Common myeloid progenitor, CD34-positive (primary cell): ENCODE measurements at places on chromosomes 16 and 17.

GRCh38 chr16:87126403-87127025, 190.7 kb downstream of the C16orf95 start:
- no peaks in the 10 kb centered on the region for H3K27me3 ChIP-seq
- H3K4me3 ChIP-seq: no peak overlapping the region
- H3K27ac ChIP-seq: no peak overlapping the region
- DNase-seq: no peak
- no peaks in the 10 kb centered on the region for H3K36me3 ChIP-seq

GRCh38 chr16:10405386-10405939, 19.6 kb downstream of the ATF7IP2 start:
- H3K4me1 ChIP-seq: no peaks in the 10 kb centered on the region
- DNase-seq: no peak
- no peaks in the 10 kb centered on the region for H3K27me3 ChIP-seq
- no peak overlapping the region for H3K4me3 ChIP-seq
- peaks cover 15% of the 10 kb centered on the region for H3K36me3 ChIP-seq

DNA sequence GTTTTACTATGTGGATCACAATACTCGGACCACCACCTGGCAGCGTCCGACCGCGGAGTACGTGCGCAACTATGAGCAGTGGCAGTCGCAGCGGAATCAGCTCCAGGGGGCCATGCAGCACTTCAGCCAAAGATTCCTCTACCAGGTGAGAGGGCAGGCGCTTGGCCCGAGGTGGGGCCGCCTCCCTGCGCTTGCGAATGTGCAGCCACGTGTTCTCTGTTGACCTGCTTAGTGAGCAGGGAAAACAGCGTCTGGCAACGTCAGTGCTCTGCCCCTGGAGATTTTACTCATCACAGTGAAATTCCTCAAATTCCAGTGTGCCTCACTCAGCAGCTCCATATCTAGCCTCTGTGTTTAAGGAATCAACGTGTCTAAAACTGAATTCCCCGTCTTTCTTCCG, 33.4 kb upstream of the CLEC18A start:
- no peak for DNase-seq
- H3K27me3 ChIP-seq: no peaks in the 10 kb centered on the region
- H3K4me3 ChIP-seq: no peak overlapping the region

DNA sequence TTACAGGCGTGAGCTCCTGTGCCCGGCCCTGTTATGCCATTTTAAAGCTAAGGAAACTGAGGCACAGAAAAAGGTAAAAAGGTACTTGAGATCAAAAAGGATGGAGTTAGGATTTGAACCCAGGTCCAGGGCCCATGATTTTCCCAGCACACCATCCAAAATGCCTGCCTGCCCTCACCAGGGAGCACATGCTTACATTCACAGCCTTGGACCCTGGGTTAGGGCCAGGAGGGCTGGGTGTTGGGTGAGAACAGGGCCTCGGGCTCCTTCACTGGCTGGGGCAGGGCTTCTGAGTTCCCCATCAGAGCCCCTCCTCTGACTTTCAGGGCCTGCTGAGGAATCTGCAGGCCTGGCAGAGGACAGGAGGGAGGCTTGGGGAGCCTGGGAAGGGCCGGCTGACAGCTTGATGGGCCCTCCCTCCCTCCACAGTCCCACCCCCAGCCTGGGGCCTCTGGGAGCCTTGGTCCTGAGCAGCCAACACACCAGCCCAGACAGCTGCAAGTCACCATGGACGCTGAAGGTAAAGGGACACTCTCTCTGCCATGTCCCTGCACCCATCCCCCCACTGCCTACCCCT, at the start of gene QPRT:
Gene QPRT, plus strand, starts transcription at position 490 of the 577 bp plus-strand sequence. Its CDS starts 18 bp downstream, at position 508.
- H3K4me3 ChIP-seq: peak within 1 kb of the TSS; percentile 40
- H3K27ac ChIP-seq: no peak within 1 kb of the TSS
- H3K4me1 ChIP-seq: peaks cover 54% of the 10 kb centered on the region
- no peaks in the 10 kb centered on the region for H3K36me3 ChIP-seq

- DNase-seq: no peak
- no peak overlapping the region for H3K4me3 ChIP-seq
- no peaks in the 10 kb centered on the region for H3K27me3 ChIP-seq
- no peaks in the 10 kb centered on the region for H3K4me1 ChIP-seq
- no peaks in the 10 kb centered on the region for H3K36me3 ChIP-seq
Observed at GRCh38 chr17:55889271-55889670, 138.4 kb downstream of the PCTP start.

- no peaks in the 10 kb centered on the region for H3K36me3 ChIP-seq
- H3K4me3 ChIP-seq: no peak overlapping the region
- no peaks in the 10 kb centered on the region for H3K27me3 ChIP-seq
- H3K27ac ChIP-seq: no peak overlapping the region
Observed at GRCh38 chr17:51912939-51913338, 245.6 kb downstream of the CA10 start.

DNA sequence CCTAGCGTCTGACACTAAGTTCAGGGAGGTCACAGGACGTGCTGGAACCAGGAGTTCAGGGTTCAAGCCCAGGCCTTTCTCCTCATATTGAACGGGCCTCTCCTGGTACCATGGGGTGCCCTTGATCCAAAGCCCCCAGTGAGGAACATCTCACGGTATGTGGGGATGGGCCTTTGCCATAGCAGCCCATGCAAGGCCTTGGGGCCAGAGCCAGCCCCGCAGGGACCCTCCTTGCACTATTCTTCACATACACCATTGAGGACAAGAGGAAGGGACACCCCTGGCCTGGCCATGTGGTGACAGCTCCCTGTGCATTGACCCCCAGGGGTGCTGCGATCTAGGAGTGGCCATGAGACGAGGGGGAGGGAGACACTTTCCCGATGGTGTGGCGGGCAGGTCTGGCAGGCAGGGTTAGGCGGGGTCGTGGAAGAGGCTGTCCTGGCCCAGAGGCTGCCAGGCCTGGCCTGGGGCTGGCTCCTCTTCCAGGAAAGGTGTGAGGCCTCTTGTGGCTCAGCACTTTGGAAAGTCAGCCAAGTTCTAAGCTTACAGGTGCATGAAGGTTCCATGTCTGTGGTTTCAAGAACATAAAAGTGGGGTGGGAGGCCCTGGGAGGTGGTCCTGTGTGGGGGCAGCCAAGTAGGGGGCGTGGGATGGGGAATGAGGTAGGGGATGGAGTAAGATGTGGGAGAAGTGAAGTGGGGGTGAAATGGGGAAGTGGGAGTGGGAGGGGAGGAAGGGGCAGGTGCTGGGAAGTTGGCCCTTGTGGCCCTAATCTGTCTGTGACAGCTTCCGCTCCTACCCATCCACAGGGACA, 88.7 kb upstream of the CBX4 start:
- H3K27ac ChIP-seq: no peak overlapping the region
- peaks cover 8% of the 10 kb centered on the region for H3K27me3 ChIP-seq
- H3K4me1 ChIP-seq: peaks cover 24% of the 10 kb centered on the region
- DNase-seq: no peak
- H3K36me3 ChIP-seq: no peaks in the 10 kb centered on the region
- no peak overlapping the region for H3K4me3 ChIP-seq

DNA sequence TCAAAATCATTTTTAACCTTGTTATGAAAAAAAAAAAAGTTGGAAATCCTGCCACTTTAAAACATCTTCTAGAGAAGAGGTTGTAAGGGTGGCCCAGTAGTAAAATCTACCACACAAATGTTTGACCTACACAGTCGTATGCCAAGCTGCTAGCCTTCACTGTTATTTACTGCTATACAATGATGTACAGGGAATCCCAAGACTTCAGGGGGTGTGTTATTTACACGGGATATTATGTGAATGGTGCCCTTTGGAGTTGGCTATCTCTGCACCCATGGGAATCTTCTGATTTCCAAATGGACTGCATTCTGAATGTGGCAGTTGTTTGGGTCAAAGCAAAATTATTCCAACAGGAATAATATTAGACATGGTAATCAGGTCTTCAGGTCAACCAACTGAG, 45.9 kb downstream of the STH start:
- no peaks in the 10 kb centered on the region for H3K27me3 ChIP-seq
- H3K27ac ChIP-seq: no peak overlapping the region
- no peak overlapping the region for H3K4me3 ChIP-seq

DNA sequence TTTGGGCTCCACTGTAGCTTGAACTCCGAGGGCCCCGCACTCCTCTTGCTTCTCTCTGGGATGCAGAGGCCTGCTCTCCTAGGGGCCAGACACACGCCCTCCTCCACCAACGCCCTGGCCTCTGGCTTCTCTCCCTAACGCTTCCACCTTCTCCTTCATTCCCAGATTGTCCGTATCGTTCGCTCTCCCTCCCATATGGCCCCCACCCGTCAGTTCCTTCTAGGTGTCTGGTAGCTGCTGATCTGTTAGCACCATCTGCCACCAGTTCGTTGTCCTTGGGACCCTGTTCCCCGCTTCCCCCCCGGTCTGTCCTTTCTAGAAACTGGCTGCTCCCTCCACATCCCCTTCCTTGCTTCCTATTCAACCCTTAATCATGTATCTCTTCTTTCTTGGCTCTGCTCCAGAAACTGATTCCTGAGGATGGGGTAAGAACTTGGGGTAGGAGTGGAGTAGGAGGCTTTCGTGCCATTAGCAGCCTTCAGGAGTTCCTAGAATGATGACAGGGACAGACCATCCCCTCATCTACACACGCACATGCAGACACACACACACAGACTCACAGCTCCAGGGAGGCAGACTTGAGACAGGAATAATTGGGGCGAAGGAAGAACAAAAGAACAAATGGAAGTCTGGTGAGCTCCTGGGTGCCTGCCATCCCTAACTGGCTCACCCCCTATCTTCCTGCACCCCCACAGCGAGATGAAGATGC, 4.3 kb downstream of the ATP1B2 start:
- H3K27ac ChIP-seq: no peak overlapping the region
- H3K4me1 ChIP-seq: no peaks in the 10 kb centered on the region
- H3K27me3 ChIP-seq: peaks cover 38% of the 10 kb centered on the region
- no peaks in the 10 kb centered on the region for H3K36me3 ChIP-seq

DNA sequence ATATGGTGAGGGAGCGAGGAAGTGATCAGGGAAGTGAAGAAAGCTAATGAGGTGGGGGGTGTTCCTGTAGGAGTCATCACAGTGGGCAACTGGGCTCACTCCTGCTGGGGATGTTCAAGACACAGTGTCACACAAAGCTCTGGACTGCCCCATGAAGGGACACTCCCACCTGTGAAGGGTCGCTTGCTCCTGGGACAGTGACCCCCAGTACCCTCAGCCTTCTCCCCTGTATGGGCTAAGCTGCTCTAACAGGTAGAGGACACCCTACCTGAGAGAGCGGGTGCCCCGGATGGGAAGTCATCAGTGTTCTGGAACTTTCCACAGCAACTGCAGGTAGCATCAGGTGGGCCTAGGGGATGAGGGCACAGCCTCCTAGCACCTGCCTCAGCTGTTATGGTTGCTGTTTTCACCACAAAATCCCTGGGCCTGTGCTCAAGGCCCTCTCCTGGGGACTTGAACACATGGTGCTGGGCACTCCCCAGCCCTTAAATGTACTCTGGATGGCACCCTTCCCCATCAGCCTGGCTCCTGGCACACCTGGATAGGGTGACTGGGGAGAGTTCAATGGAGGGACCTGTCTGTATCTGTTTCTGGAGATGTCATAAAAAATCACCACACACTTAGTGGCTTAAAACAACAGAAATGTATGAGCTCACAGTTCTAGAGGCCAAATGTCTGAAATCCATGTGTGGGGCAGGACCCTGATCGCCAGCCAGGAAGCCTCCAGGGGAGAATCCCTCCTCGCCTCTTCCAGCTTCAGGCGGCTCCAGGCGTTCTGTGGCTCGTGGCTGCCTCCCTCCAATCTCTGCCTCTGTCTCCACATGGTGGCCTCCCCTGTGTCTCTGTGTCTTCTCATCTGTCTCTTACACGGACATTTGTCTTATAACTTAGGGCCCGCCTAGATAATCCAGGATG, 104.0 kb upstream of the CDH5 start:
- no peak overlapping the region for H3K27ac ChIP-seq
- no peak for DNase-seq

DNA sequence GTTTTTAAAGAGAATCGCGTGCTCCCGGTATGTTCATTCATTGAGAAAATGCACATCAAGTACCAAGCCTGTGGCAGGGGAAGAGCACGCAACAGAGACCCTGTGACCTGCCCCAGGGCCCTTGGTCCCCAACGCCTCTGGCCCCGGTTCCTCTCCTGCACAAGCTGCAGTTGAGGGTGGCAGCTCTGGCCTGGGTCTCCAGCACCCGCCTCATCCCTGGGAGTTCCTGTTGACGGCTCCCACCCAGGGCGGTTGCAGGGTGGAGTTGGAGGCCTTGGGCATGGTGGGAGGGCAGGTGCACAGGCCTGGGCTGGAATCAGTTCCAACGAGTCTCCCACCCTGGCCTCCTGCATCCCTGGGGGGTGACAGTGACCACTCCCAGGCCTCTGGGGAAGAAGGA, 5.0 kb downstream of the NECAB2 start:
- H3K36me3 ChIP-seq: no peaks in the 10 kb centered on the region
- peaks cover 22% of the 10 kb centered on the region for H3K27me3 ChIP-seq
- DNase-seq: no peak
- H3K27ac ChIP-seq: no peak overlapping the region

GRCh38 chr17:19013806-19014627, 9.5 kb upstream of the FAM83G start:
- H3K27me3 ChIP-seq: no peaks in the 10 kb centered on the region
- H3K27ac ChIP-seq: no peak overlapping the region
- no peak for DNase-seq

DNA sequence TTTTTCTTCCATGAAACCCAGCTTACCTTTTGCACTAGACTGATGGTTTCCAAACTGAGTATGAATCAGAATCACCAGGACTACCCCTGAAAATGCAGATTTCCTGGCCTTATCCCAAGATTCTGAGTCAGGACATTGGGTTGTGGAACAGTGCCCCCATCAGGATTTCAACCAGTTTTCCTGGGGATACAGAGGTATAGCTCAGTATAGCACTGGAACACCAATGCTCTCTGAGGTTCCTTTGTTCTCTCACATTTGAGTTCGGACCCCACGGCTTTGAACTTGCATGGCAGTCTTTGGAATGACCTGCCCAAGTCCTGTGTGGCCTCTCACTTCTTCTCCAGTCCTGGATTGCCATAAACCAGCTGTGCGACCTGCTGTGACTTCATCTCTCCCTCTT, 12.8 kb upstream of the CCL8 start:
- H3K27ac ChIP-seq: no peak overlapping the region
- H3K36me3 ChIP-seq: no peaks in the 10 kb centered on the region
- no peak overlapping the region for H3K4me3 ChIP-seq
- H3K27me3 ChIP-seq: no peaks in the 10 kb centered on the region

GRCh38 chr17:6322316-6322715, 112.6 kb downstream of the AIPL1 start:
- H3K4me3 ChIP-seq: no peak overlapping the region
- H3K36me3 ChIP-seq: no peaks in the 10 kb centered on the region
- no peak for DNase-seq

DNA sequence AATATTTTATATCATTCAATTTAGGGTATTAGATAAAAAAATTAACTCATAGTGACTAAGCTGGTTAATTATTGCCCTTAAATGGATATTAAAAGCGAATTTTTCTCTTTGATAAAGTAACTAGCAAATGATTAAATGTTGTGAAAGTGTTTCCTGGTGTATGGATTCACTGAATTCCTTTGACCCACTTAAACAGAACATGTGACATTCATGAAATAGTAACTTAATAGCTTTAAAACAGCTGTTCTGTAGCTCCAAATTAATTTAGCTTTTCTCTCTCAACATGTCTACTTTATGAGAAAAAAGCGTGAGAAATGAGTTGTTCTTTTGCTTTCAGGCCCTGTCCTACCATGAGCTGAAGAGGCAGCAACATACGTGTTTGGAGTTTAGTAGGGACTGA, 36.4 kb upstream of the APPBP2 start:
- H3K4me3 ChIP-seq: no peak overlapping the region
- no peaks in the 10 kb centered on the region for H3K36me3 ChIP-seq
- no peaks in the 10 kb centered on the region for H3K4me1 ChIP-seq
- H3K27me3 ChIP-seq: no peaks in the 10 kb centered on the region

GRCh38 chr17:69716556-69716955, 302.1 kb downstream of the MAP2K6 start:
- H3K36me3 ChIP-seq: no peaks in the 10 kb centered on the region
- no peak overlapping the region for H3K4me3 ChIP-seq
- DNase-seq: no peak
